ENCODE measurements at places on chromosomes 16 and 17.

DNA sequence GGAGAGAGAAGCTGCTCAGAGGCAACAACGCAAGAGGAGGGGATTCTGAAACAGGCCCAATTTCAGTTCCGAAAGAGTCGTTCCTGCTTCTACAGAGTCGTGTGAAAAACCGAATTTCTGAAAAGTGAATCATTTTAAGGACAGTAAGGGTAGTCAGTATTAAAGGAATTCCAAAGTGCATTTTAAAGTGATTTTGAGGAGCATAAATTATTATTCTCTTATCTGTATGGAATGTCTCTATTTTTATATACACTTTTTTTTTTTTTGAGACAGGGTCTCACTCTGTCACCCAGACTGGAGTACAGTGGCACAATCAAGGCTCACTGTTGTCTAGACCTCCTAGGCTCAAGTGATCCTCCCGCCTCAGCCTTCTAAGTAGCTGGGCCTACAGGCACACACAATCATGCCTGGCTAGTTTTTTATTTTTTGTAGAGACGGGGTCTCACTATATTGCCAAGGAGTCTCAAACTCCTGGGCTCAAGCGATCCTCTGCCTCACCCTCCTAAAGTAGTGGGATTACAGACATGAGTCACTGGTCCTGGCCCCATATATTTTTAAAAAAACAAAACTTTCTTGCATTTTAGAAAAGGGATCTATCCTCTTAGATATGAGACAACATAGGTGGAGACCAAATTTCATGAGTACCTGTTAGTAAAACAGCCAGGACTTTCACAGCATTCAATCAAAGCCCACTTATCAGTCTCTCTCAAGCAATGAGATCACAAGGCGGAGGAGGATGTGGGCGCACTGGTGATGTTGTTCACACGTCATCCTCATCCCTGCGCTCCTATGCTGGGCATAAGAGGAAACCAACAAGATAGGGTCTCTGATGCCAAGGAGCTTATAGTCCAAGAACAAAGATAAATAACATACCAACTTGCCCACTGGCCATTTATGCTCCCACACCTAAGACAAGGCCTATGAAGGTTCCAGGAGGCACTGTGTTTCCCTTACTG, 53.2 kb downstream of the SMG6 start:
- no peak for DNase-seq

DNA sequence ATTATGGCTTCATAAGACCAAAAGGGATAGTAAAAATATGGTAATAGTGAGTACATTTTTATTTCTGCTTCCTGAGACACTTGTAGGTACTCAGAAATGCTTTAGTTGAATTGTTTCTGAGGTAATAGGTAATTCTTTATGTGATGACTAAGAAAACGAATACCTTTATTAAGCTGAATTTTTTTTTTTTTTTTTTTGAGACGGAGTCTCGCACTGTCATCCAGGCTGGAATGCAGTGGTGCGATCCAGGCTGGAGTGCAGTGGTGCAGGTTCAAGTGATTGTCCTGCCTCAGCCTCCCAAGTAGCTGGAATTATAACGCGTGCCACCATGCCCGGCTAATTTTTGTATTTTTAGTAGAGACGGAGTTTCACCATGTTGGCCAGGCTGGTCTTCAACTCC, 1.9 kb downstream of the RAD51C start:
- no peak for DNase-seq

DNA sequence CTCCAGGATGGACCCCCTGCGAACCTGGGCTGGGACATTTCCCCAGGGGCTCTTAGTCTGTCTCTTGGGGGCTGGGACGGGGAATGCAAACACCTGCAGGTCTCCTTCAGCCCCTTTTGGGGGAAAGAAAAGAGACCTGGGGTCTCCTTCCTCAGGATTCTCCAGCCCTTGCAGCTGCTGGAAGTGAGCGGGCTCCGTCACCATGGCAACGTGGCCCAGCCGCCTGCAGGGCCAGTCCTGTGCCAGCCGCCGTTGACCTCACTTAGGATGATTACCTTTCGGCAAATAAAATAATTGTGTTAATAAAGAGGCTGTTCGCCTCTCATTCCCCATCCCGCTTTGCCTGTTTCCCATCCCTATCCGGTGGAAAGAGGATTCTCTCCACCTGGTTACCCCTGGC, 25.7 kb downstream of the MRM1 start:
- no peak for DNase-seq

- no peak for DNase-seq
Observed at GRCh38 chr16:18800293-18800692, 1.1 kb downstream of the ARL6IP1 start.

- DNase-seq: no peak
Observed at GRCh38 chr16:11355862-11356261, 10.6 kb downstream of the RMI2 start.

GRCh38 chr17:50289991-50290702, 15.9 kb downstream of the TMEM92 start:
- DNase-seq: no peak

DNA sequence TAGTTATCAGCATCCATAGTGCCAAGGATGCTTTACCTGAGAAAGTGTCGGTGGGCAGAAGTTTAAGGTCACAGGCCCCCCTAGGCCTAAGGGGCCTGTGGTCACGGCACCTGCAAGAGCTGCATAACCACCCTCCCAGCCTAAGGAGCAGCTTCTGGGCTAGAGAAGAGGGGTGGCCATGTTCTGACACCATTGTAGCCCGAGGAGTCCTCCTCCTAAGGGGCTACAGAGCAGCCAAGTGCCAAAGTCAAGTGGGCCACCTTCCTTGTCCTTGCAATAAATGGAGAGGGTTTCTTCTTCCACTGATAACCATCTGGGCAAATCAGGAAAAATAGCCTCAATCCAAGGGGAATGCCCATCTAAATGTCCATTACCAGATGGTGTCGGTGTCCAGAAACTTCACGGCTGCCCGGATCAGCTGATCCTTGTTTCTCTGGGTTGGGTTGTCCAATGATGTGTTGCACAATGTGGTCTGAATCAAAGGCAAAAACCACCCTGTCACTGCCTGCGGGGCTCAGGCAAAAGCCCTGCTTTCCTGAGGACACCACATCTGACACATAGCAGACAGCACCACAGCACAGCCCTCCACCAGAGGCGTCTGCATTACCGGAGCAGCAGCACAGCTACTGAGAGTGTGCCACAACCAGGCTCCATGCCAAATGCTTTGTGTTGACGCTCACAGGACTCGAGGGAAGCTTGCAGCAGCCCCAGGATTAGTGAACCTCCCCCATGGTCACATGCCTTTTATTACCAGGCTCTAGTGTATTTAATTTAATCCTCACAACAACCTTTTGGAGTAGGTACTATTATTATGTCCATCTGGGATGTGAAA, 12.8 kb downstream of the ATPAF2 start:
- DNase-seq: no peak

GRCh38 chr17:41481036-41481435, at the start of gene KRT35:
Gene KRT35, minus strand, starts transcription at chr17:41481151. Its CDS starts 54 bp downstream, at chr17:41481097.
- DNase-seq: no peak

DNA sequence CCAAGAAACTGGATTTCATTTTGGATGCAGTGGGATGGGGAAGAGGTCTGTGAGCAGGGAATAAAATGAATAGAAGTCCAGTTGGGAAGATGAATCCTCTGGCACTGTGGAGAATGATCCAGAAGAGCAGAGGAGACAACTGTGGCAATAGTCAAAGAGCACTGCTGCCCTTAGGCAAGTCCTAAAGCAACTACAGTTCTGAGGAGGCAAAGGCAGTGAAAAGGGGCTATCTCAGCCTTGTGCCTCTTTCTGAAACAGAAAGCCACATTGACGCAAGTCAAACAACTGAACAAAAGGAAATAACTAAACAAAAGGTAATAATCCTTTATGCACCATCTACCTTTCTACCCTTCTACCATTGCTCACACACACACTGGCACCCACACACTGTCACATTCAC, 238.0 kb upstream of the AXIN2 start:
- DNase-seq: no peak

- no peak for DNase-seq
Observed at GRCh38 chr16:68289621-68290329, 21.0 kb downstream of the SLC7A6OS start.

DNA sequence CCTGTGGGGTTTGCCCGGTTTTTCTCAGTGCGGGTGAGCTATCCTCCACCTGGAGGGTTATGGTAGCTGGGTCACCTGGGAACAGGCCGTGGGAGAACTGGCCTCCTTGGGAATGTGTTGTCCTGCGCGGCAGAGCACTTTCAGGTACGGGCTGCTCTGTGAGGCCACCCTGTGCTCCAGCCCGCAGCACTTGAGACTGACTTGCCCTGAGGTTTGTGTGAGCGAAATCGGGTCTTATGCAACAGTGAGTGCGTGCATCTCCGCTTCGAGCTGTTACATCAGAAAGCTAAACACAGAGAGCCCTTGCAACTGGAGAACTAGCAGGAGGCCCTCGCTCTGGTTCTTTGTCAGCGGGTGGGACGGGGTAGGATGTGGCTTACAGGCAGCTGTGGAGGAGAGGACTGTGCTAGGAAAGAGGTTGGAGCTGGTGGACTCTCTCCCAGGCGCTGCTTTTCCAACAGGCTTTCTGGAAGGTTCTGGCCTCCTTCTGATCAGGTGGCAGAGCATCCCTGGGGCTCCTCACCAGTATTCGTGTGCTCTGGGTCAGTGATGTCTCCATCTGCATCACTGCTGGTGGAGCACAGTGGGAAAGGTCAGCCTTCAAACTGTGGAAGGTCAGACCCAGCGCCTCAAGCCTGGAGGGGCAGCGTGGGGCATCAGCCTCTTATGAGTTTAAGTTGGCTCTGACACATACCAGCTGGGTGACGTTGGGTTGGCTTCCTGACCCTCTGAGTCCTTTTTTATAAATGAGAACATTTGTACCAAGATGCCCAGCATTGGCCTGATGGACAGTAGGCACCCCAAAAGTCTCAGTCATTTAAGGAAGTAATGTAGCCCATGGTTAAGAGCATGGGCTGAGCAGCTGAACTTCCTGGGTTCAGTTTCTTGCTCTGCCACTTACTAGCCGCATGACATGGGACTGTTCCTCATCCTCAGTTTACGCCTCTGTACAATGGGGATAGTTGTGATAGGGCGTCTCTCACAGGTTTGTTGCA, 76.3 kb downstream of the KSR1 start:
- no peak for DNase-seq

- DNase-seq: no peak
Observed at GRCh38 chr17:40310882-40311391, 2.0 kb downstream of the RARA start.

- no peak for DNase-seq
Observed at GRCh38 chr16:80862160-80862705, 57.8 kb upstream of the CDYL2 start.

- DNase-seq: no peak
Observed at GRCh38 chr16:24609417-24609739, 70.0 kb downstream of the RBBP6 start.

- DNase-seq: no peak
Observed at GRCh38 chr17:66541461-66542128, 239.2 kb downstream of the PRKCA start.

DNA sequence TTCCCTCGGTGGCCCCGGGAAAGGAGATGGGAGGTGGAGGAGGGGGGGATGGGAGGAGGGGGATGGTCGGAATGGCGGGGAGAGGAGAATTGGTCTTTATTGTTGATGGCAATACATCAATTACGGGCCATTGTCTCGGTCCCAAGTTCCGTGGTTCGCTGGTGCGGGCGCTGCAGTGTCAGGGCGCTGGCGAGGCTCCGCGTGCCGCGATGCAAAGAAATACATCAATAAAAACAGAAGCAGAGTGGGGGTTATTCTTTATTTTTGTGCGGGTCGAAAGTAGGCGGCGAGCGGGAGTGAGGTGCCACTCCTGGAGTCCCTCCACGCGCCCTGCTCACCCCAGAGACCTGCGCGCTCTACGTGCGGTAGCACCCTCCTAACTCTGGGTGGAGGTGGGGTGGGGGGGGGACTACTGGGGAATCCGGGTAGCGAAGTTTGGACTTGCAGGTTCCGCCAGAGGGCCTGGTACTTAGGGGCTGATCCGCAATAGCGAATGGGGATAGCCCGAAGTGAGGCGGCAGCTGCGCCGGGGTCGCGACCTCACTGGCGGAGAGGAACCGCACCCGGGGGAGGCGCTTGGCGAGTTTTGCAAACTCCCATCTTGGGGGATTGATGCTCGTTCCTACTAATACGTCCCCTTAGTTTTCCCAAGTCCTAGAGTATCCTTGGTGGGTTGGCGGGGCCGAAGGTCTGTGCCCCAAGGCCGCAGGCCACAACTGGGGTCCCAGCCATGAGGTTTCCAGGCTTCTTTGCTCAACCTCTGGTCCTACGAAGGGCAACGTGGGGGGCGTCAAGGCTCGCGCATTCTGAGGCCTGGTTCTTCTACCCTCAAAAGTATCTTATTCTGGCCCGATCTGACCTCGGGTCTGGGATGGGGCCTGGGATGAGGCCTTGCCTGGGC, 3.5 kb upstream of the SALL1 start:
- DNase-seq: no peak

DNA sequence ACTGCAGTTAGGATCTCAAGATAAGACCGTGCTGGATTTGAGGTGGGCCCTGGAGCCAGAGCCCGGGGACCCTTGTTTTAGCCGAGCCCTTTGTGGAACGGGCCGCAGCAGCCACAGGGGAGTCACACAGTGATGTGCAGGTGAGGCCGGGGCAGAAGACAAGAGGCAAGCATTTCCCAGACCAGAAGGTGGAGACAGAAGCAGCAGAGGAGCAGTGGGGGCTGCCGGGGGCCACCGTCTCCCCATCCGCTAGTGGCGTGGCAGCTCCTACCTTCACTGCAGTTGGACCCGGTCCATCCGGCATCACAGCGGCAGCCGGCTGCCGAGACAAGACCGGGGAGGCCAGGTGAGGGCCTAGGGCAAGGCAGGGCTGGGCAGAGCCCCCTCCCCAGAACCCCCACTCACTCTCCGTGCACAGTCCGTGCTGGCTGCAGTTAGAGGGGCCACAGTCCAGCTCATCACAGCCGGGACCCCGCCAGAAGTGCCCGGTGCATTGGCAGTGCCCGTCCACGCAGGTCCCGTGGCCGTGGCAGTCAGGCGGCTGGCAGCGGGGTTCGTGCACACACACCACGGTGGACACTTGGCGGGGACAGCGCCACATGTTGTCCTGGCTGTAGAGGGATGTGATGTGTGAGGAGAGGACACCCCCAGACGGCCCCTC, 6.0 kb downstream of the NAGPA start:
- no peak for DNase-seq

GRCh38 chr16:67345401-67345800, 18.8 kb downstream of the LRRC36 start:
- no peak for DNase-seq

DNA sequence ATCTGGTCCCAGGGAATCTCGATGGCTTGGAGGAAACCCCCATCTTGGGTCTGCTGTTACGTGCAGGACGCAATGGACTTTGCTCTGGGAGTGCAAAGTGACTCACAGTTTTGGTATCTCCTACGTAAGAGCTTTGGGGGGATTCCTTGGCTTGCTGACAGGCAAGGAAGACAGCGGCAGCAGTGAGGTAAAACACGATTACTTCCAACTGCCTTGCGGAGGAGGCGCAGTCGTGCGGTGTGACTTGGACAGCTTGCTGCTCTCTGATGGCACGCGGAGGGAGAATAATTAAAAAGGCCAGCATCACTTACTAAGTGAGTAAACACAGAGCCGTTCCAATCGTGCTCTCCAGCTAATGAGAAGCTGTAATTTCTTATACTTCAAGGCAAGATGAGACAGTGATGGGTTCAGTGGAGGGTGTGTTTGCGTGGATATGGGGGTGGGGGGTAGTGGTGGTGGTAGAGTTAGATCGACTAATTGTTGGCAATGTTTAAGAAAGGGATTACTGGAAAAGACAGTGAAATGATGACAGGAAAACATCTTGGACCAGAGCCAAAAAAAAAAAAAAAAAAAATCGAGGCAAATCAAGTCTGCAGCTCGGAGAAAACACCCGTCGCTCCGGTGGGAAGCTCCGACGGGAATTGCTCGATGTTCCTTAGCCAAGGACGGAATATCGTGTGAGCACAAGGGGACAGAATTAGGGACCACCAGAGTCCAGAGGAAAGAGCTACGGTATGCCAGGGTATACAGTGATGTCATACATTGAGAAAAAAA, 184.8 kb upstream of the ZFHX3 start:
- no peak for DNase-seq
